ENCODE measurements at places on chromosomes 2 and 18.

DNA sequence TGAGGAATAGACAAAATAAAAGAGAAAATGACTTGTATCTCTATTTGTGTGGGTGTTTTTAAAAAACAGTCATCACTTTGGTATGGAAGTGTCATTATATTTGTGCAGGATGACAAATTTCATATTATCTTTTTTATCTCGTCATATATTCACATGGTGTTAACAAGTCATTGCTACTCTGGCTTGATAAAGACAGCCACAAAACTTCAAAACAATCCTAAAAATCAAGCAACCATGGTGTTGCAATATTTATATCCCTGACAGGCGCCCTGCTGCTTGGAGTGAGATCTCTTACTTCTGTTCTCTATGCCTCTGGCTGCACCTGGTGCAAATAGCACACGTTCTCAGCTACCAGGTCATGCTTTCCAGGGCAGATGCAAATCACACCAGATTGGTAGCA lies 278.0 kb upstream of the EPHA4 start:
- DNase-seq: no peak

- DNase-seq: no peak
Measured at GRCh38 chr2:241555711-241556110, 2.8 kb upstream of the BOK start.

DNA sequence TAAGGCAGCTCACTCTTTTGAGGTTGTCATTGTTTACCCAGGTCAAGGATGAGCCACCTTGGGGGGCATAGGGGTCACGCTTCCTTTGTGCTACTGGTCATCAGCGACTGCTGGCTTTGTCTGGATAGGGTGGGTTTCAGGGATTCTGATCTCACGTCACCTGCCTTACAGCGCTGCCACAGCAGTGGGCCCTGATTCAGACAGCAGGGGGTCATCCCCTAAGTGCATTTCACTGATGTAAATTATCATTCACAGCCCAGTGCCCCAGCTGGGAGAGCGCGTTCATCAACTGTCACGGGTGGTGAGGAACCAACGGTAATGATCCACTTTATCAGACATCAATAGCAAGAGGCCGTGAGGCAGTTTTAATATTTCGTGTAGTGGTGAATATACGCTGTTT lies 291.2 kb downstream of the NEDD4L start:
- no peak for DNase-seq

DNA sequence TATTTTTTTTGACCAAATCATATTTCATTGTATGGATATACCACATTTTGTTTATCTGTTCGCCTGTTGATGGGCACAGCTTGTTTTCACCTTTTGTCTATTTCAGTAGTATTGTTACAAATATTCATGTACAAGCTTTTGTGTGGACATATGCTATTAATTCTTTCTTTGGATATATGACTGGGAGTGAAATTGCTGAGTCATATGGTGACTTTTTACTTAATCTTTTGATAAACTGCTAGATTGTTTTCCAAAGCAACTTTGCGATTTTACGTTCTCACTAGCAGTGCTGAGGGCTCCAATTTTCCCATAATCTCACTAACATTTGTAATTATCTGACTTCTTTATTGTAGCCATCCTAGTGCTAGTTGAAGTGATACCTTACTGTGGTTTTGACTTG lies 112.4 kb downstream of the CD8B2 start:
- no peak for DNase-seq

DNA sequence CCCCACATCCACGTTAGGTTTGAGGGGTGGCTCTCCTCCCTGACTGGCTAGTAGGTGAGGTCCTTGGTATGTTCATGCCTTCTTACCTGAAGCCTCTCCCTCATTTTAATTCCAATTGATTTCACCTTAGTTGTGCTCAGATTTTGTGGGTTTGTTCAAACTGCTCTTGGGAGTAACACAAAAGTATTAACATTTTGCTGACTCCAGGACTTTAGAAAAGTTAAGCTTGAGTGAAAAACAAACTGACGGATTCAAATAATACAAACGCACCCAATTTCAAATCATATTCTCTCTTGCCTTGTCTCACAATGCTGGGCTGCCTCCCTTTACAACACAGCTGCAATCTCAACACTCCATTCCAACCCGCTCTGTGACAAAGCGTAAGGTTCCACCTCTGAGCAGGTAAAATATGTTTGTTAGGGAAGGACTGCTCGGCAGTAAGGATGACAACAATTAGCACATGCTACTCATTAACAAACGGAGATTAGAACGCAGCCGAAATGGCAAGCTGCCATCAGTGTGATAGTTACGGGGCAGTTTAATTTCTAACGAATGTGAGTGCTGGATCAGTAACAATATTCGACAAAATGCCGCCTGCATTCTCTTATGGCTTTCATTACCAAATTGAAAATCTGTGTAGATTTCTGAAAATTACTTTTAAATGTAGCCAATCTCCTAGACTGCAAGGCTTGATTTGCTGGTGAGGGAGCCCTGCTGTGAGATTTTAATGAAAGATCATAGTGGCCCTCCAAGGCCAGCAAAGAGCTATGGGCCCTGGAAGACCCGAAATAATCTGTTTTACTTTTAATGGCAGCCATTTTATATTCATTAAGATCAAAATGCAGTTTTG lies 730.6 kb upstream of the FANCL start:
- no peak for DNase-seq

- no peak for DNase-seq
Measured at GRCh38 chr2:226669905-226670304, 129.7 kb downstream of the IRS1 start.

DNA sequence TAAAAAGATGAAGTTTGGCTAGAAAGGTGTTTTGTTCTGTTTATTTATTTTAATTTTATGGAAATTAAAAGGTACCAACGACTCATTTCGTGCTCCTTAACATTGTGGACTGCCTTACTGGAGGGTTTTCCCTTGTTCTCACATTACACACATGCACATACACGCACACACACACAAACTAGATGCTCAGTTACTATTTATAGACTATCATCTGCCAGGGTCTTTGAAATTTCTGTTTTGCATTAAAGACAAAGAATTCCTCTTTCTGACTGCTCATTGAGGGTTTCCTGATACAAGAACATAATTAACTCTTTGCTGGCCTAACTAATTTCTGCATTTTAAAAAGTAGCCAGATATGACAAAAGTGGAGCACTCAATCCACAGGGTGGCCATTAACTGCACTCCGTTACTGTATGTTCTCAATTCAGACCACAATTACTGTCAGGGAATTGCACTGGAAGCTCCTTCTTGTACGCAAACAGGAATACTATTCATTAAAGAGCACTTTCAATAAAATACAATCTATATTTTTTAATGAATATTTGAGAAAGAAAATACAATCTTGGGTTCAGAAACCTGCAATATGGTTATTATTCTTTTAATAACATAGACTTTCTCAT lies 366.9 kb upstream of the GALNT5 start:
- no peak for DNase-seq

DNA sequence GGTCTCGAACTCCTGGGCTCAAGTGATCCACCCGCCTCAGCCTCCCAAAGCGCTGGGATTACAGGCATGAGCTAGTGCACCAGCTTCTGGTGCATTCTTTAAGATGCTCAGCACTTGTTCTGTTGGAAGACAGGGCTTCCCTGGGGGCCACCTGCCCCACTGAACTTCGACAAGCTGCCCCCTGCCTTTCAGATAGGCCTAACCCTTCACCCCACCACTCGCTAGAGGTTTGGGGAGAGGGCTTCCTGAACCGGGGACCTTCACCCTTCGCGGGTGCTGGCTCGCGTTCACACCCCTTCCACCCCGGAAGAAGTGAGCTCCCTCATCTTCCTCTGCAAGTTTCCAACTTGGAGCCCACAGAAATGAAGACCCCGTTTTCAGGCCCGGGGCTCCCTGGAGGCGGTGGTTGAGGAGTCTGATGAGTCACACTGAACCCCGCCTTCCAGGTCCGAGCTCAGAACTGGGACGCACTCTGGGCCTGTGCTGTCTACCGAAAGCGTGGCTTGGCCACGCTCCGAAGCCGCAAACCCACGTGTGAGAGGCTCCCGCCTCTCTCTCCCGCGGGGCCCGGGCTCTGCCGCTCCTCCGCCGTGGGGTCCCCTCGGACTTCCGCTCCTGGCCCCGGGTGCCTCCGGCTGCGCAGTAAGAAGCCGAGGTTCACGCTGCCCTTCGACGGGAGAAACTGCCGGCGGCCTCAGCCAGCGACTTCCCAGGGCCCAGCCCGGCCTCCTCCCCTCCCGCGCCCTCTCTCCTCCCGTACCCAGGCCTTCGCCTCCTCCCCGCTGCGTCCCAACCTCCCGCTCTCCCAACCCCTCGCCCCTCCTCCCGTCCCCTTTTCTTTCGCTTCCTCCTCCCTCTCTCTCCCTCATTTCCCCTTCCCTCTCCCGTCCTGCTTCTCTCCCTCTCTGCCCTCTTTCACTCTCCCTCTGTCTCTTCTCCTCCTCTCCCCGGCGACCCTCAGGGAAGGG lies 47.5 kb upstream of the SP3 start:
- DNase-seq: peak; percentile 36

DNA sequence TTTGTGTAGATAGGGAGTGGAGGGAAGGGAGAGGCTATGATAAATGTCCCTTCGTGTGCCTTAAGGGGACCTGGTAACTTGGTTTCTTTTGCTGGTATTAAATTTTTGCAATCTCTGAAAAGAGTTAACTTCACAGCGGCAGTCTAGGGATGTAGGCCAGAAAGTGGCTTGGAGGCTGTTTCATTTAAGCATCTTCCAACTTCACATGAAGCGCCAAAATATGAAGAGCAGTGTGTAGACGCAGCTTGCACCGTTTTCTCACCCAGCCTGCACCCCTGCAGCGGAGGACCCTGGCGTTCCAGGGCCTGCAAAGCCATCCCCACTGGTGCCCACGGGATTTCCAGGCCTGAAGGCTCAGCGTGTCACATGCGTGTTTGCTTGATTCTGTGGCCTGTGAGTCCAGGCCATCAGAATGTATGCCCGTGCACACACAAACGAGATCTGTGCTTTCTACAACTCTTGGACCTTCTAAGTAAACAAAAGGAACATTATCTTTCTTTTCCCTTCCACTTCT lies 87.2 kb upstream of the EPB41L3 start:
- DNase-seq: no peak

GRCh38 chr2:26316041-26316440 lies 29.9 kb upstream of the SELENOI start:
- no peak for DNase-seq

DNA sequence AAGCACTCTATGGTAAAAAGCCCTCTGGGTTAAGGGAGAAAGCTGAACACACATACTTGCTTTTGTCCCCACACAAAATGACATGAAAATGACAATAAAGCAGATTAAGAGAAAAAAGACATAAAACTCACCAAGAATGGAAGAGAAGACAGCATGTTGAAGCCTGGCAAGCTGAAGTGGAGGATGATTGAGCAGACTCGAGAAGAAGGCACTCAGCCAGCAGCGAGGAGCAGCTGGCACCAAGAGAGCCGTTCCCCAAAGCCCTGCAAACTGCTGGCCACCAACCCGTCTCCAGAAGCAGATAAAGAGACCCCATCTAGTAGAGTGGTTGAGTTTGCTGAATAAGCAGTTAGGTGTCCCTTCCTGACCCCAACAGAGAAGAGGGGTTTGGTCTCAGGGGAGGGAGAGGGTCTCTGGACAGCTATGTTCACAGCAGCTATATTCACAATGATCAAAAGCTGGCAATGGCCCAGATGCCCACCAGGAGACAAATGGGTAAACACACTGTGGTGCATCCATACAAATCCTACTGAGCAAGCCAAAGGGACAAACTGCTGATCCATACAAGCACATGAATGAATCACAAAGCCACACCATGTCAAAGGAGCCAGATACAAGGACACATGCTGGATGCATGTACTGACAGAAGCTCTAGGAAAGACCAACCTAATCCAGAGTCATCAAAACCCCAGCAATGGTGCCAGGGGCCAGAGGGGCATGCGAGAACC lies 36.9 kb downstream of the FAM168B start:
- no peak for DNase-seq

GRCh38 chr18:13372531-13372951 lies 154.0 kb downstream of the LDLRAD4 start:
- no peak for DNase-seq

DNA sequence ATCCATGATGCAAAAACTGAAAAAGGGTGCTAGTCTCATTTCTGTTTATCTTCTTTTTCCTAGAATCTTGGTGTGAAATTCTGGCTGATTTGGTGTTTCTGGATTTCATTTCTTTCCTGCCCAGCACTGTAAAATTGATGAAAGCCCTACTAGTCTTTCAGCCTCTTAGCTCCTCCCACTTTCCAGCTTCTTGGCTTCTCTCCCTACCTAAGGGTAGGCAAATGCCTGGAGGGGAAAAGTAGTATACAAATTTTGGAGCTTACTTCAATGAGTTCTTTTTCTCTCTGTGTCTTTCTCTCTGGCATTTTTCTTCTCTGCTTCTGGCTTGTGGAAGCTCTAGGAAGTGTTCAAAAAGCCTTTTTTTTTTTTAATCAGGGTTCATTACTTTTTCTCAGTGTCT lies 160.5 kb downstream of the XIRP2 start:
- no peak for DNase-seq

- DNase-seq: no peak
Measured at GRCh38 chr2:19739256-19739655, 162.5 kb downstream of the TTC32 start.

Data from activated CD4-positive, alpha-beta T cell treated with anti-CD3 and anti-CD28 coated beads for 48 hours (primary cell).